ENCODE measurements at places on chromosomes 16 and 17. TPM values are rescaled to one million over a fixed set of nuclear protein-coding genes. Genes with fewer than 3 reads are reported as not detected.

DNA sequence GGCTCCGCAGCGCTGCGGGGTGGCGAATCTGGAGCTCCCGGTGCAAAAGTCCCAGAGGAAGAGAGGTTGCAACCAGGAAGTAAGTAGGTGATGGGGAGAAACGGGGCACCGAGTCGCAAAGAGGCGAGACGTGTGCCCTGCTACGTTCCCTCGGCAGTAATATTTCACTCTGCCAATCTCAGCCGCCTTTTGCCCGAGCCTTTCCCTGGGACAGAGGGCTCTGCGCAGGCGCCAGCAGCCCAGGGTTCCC, at the start of gene NR1D1:
Gene NR1D1, minus strand, starts transcription at position 171 of the 250 bp plus-strand sequence. CDS start 495 bp downstream, outside the sequence.
- no peak for DNase-seq
- H3K36me3 ChIP-seq = peaks cover 19% of the 10 kb centered on the region
- H3K27me3 ChIP-seq = no peaks in the 10 kb centered on the region
- H3K4me1 ChIP-seq = peaks cover 79% of the 10 kb centered on the region

PABPN1L gene
- not detected for total RNA-seq

DNA sequence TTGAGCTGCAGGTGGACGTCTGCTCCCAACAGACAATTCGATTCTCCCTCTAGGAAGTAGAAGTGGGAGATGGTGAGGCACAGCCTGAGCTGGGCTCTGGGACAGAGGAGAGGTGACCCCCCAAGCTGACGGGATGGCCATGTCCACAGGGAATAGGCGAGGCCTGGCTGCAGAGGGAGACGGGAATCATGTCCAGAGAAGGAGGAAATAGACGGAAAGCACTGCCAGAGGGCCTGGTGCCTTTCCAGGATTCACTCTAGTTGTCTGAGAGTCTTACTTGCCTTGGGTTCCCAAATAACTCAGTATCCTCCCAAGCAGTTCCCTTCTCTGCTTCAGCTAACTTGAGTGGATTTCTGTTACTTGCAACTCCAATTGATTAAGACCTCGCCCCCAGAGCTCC, 4.3 kb upstream of the CRISPLD2 start:
- no peaks in the 10 kb centered on the region for H3K27me3 ChIP-seq
- H3K4me3 ChIP-seq = no peak overlapping the region
- H3K4me1 ChIP-seq = no peaks in the 10 kb centered on the region
- H3K27ac ChIP-seq = no peak overlapping the region
- DNase-seq = no peak

GCGR gene
- total RNA-seq = 1.1 TPM

- no peaks in the 10 kb centered on the region for H3K36me3 ChIP-seq
- no peak for DNase-seq
- H3K4me1 ChIP-seq = peaks cover 32% of the 10 kb centered on the region
- H3K27me3 ChIP-seq = no peaks in the 10 kb centered on the region
- H3K4me3 ChIP-seq = no peak overlapping the region
- peak overlapping the region; percentile 86 for H3K27ac ChIP-seq
Measured at GRCh38 chr17:50920891-50921586, 54.9 kb upstream of the TOB1 start.

- H3K4me3 ChIP-seq = no peak overlapping the region
- no peaks in the 10 kb centered on the region for H3K4me1 ChIP-seq
- no peak overlapping the region for H3K27ac ChIP-seq
- no peaks in the 10 kb centered on the region for H3K36me3 ChIP-seq
- H3K27me3 ChIP-seq = no peaks in the 10 kb centered on the region
Measured at GRCh38 chr17:82175201-82175600, 37.4 kb downstream of the CCDC57 start.

GRCh38 chr16:78785218-78785617, 685.8 kb downstream of the WWOX start:
- H3K36me3 ChIP-seq = no peaks in the 10 kb centered on the region
- no peaks in the 10 kb centered on the region for H3K27me3 ChIP-seq
- no peak overlapping the region for H3K4me3 ChIP-seq
- H3K27ac ChIP-seq = no peak overlapping the region

RGS9 gene
- total RNA-seq = 19.7 TPM

Data from sigmoid colon (tissue), 7 donors.